M059J (cell line): ENCODE measurements at places on chromosomes 1 and 21. TPM values are rescaled to one million over a fixed set of nuclear protein-coding genes. Genes with fewer than 3 reads are reported as not detected.

- no peak for DNase-seq
Observed at GRCh38 chr1:22236900-22237299, 94.0 kb upstream of the WNT4 start.

GRCh38 chr1:154157520-154158306, 2.8 kb upstream of the NUP210L start:
- DNase-seq, result no peak

The CELA3B gene
- not detected in 2 replicates for total RNA-seq

The XCL1 gene
- total RNA-seq, result not detected in 2 replicates

The FAM72A gene
- 9.1 and 13.3 TPM in 2 replicates for total RNA-seq

GRCh38 chr1:23577056-23578004, 18.0 kb upstream of the ID3 start:
- peak; percentile 91 for DNase-seq

DNA sequence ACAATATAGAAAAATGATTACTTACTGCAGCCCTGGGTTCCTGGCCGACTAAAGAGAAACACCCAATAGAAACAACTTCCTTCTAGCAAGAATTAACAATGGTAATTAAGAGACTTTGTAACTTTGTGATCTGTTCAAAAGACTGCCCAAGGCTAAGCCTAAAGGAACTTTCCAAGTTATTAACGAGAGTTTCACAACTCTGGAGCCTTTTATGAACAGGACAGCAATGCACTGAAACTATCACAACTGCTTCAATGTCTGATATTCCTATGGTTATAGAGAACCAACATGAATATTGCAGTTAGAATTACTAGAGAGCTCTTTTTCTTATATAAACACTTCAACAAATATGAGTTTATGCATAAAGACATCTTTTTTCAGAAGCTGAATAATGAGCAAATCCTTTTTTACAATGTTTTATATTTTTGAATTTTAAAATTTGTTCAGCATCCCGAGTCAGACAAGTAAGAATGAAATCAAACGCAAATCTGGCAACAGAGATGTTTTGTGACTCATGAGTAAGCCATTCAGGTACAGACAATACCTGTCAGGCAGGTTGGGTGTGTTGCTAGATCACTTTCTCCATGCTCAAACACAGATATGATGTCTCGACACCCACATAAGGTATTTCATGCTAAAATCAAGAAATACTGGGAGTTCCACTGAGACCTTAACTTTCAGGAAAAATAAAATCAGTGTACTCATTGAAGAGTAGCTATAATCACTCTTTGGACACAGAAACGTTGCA, 22.2 kb upstream of the KCNJ15 start:
- no peak for DNase-seq

GRCh38 chr1:244730153-244730933, 77.4 kb downstream of the DESI2 start:
- DNase-seq, result peak; percentile 44

The KCNH1 gene
- 2.8 and 3.2 TPM in 2 replicates for total RNA-seq

The SEC16B gene
- total RNA-seq, result 0.79 and 1.2 TPM in 2 replicates

The CHD5 gene
- total RNA-seq, result 0.07 TPM in 1 of 2 replicates, not detected in the other

The ERMAP gene
- total RNA-seq, result 8.4 and 11.2 TPM in 2 replicates

DNA sequence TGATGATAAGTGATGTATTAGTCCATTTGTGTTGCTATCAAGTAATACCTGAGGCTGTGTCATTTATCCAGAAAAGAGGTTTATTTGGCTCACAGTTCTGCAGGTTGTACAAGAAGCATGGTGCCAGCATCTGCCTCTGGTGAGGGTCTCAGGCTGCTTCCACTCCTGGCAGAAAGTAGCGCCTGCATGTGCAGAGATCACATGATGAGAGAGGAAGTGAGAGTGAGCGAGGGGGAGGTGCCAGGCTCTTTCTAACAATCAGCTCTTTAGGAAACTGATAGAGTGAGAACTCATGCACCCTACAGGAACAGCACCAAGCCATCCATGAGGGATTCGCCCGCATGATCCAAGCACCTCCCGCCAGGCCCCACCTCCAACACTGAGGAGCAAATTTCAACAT, 2.2 kb upstream of the FHAD1 start:
- DNase-seq, result no peak
